Hematopoietic multipotent progenitor cell treated with erythropoietin and hydrocortisone succinate and interleukin-3 and kit ligand, for 17 days (in vitro differentiated cells): ENCODE measurements at places on chromosomes 4 and X.

- DNase-seq = no peak
These were observed 84.3 kb upstream of the PRSS48 start for GRCh38 chr4:151192556-151193235.

- peak; percentile 96 for DNase-seq
These were observed 56.2 kb upstream of the TADA2B start for GRCh38 chr4:6986781-6987587.

DNA sequence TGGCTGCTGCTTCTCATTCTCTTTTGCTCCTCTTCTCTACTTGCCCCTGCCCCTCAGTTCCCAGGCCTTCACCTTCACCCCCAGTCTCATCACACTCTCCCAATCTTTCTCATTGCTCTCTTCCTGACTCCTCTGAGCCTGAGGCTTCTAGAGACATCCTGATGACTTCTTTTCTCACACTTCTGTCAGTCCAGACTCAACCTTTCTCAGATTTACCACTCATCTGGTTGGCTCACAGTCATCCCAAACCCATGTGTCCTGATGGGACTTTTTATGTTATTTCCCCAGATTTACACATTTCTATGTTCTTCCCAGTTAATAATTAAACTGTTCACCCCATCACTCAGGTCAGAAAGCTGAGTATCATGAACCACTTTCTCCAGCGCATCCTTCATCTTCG, 68.0 kb downstream of the TMA16 start:
- no peak for DNase-seq

GRCh38 chr4:30718021-30718542, 2.1 kb upstream of the PCDH7 start:
- no peak for DNase-seq

GRCh38 chrX:55841962-55842752, 124.6 kb downstream of the RRAGB start:
- no peak for DNase-seq

GRCh38 chrX:9942086-9942485, 25.1 kb upstream of the CLDN34 start:
- DNase-seq = no peak

- no peak for DNase-seq
These were observed 116.8 kb downstream of the SMIM20 start for GRCh38 chr4:26030780-26031179.

- DNase-seq = no peak
These were observed 27.4 kb downstream of the NAA11 start for GRCh38 chr4:79298484-79298883.

GRCh38 chr4:13917015-13917414, 289.5 kb upstream of the BOD1L1 start:
- no peak for DNase-seq

- DNase-seq = no peak
These were observed 53.9 kb upstream of the RPS6KA3 start for GRCh38 chrX:20320461-20321159.

DNA sequence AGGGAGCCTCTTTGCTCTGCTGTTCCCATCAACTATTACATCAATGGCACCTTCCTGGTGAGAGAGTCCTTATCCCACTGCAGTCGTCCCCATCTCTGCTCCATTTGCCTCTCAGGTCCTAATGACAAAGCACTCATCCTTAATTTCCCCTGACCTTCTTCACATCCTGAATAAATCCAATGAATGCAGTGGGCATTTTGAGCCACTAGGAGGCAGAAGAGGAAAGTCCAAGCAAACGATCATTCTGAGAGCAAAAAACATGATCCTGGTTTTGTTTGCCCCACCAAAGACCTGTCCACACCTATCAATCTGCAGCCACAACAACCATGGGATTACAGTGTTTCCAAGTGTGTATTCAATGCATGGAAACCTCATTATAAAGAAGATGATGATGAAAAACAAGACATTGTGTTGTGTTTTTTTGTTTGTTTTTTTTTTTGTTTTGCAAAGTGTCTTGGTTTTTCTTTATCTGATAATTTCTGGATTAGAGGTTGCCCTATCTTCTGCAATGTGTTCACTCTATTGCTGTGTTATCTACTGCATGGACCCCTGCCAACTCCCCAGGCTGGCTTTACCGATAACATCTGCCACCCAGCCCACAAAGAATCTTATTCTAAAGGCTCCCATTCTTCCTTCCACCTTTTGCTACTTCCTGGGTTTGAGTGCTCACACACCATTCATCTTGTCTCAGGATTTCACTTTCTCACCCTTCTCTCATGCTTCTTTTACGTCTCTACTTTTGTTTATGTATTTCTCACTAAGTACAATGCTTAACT, 207.2 kb downstream of the NLGN4X start:
- no peak for DNase-seq

GRCh38 chr4:136920092-136920881, 612.0 kb downstream of the PCDH18 start:
- DNase-seq = no peak
